Endothelial cell (in vitro differentiated cells): ENCODE measurements at places on chromosomes 2 and 18. TPM values are rescaled to one million over a fixed set of nuclear protein-coding genes. Genes with fewer than 3 reads are reported as not detected.

Gene TMEM163
- total RNA-seq: 150 TPM

Gene B3GNT2
- 53.1 TPM for total RNA-seq

Gene NOL4
- total RNA-seq: 0.67 TPM

Gene SRD5A2
- 0.64 TPM for total RNA-seq

Gene CDH7
- total RNA-seq: 0.44 TPM

Gene RGPD4
- total RNA-seq: not detected

Gene SCTR
- total RNA-seq: not detected

Gene SERPINB10
- total RNA-seq: not detected

Gene DNAH7
- total RNA-seq: 2.6 TPM

Gene XDH
- total RNA-seq: 1.0 TPM

Gene CABLES1
- total RNA-seq: 24.9 TPM

Gene C2orf66
- total RNA-seq: 1.4 TPM

Gene NBEAL1
- 11.6 TPM for total RNA-seq

Gene NEMP2
- total RNA-seq: 8.3 TPM

Gene VWA3B
- total RNA-seq: not detected

DNA sequence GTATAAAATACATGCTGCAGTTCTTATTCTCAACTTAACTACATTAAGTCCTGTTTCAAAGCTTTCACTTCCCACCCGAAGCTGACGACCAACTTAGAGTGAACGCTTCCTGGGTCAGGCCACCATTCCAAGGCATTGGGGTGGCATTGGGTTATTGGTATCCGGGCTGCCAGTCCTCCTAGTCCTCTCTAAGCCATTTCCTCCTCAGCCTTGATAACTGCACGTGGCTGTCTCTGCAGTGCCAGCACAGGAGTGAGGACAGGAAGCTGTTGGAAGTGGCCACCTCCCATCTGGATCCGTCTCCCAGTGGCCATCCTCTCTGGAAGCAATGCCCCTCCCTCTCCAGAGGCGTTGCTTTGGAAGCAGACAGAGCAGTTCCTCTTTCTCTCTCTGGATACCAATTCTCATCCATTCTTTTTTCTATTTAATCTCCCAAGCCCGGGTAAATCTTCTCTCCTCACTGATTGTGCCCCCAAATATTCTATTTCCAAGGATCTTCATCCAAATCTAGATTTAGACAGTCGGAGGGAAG lies 354.7 kb downstream of the EIPR1 start:
- no peaks in the 10 kb centered on the region for H3K4me1 ChIP-seq
- H3K27ac ChIP-seq: no peak overlapping the region
- H3K27me3 ChIP-seq: peaks cover 4% of the 10 kb centered on the region
- peaks cover 3% of the 10 kb centered on the region for H3K36me3 ChIP-seq
- DNase-seq: no peak

DNA sequence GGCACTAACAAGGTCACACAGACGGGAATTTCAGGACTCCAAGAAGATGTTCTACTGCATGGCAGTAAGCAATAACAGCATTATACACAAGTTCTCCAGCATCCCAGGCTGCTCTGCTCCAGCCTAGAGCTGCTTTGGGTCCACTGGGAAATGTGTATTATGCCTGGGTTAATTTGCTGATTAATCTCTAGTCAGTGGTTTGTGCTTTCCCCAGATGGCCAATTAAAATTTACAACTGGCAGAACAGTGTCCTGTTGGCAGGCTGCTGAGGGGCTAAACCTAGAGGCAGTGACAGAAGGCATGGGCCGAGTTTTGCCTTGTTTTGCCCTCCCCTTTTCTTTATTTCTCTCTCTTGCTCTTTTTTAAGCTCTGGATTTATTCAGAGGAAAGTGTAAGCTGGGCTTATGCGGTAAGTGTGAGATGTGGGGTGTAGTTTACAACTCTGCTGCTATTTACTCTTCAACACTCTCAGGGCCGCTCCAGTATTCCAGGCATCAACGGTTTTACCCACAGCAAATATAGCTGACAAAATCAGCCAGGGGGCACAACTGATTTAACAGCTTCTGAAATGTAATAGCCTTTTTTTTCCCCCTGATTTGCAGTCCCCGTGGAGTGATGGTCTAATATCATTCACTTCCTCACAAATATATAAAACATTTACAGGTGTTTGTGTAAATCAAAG lies 348.0 kb downstream of the GPD2 start:
- no peaks in the 10 kb centered on the region for H3K27me3 ChIP-seq
- no peaks in the 10 kb centered on the region for H3K4me1 ChIP-seq
- no peak overlapping the region for H3K27ac ChIP-seq

DNA sequence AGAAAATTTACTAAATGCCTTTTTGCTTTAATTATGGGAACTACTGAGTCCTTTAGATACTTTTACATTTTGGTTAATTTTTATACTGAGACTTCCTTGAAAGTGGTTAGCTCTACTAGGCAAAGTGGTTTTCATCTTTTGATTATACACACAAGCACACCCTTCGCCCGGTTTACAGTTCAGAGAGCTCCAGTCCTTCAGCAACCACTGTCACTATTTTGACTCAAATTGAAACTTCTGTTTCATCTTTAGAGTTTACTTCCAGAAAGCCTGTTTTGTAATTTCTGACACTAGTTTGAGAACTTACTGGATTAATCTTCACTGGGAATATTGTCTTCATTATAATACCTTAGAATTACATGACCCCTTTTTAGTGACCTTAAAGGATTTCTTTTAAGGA lies 140.3 kb upstream of the FOSL2 start:
- no peak overlapping the region for H3K4me3 ChIP-seq
- H3K27ac ChIP-seq: no peak overlapping the region
- DNase-seq: no peak
- peaks cover 2% of the 10 kb centered on the region for H3K27me3 ChIP-seq
- H3K4me1 ChIP-seq: peaks cover 6% of the 10 kb centered on the region
- no peaks in the 10 kb centered on the region for H3K36me3 ChIP-seq

- no peak for DNase-seq
- H3K4me1 ChIP-seq: no peaks in the 10 kb centered on the region
- no peak overlapping the region for H3K27ac ChIP-seq
Measured at GRCh38 chr18:65093346-65093745, 657.5 kb upstream of the CDH7 start.

DNA sequence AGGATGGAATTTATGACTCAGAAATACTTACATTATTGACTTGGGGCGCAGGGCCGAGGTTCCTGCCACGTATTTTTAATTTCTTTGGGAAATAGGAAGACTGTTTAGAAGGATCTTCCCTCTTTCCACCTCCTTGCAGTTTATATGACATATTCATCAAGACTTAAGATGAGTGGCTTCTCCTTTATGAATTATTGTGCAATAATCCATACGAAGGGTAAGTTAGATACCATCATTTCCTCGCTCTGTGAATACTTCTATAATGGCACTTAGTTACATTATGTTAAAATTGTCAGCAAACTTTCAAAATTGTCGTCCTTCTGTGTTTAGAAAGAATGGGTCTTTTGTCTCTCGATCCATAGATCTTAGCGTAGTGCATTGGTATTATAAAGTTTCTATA lies 328.8 kb upstream of the UBE2E3 start:
- DNase-seq: no peak
- no peaks in the 10 kb centered on the region for H3K36me3 ChIP-seq
- H3K27me3 ChIP-seq: peaks cover 1% of the 10 kb centered on the region
- H3K27ac ChIP-seq: no peak overlapping the region

- DNase-seq: no peak
- no peaks in the 10 kb centered on the region for H3K36me3 ChIP-seq
- no peak overlapping the region for H3K27ac ChIP-seq
- no peaks in the 10 kb centered on the region for H3K4me1 ChIP-seq
Measured at GRCh38 chr2:226477221-226478108, 322.2 kb downstream of the IRS1 start.

- no peaks in the 10 kb centered on the region for H3K27me3 ChIP-seq
- H3K4me3 ChIP-seq: no peak overlapping the region
- H3K36me3 ChIP-seq: peaks cover 9% of the 10 kb centered on the region
- no peak overlapping the region for H3K27ac ChIP-seq
Measured at GRCh38 chr2:30159766-30160165, 13.0 kb downstream of the YPEL5 start.

DNA sequence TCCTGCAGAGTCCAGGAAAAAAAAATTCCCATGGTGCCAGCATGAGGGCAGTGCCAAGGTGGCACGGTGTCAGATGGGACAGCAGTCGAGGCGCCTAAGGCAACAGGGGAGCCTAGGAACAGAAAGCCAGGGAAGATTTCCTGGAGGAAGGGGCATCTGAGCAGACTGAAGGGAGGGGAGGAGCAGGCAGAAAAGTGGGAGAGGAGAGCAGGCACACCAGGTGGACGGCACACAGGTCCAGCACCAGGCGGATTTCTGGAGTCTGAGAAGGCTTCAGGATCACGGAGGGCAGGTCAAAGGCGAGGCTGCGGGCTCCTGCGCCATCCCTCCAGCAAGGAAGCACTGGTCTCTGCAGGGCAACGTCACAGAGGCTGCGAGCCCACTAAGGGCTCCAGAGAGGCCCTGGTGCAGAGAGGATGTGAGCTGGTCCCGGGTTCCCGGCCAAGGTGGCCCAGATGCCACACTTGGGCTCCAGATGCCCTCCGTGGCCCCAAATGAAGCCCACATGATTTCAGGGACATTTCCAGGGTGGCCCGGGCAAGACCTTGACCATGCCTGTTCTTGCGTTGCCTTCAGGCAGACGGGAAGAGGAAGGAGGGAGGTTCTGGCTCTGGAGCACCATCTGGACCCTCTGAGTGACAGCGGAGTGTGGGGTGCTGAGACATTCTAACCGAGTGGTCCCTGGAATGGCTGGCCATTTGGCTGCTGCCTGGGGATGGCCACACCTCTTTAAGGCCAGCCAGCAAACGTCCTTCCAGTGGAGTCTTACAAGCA lies 4.1 kb downstream of the HS6ST1 start:
- no peak for DNase-seq
- peaks cover 12% of the 10 kb centered on the region for H3K36me3 ChIP-seq
- peak overlapping the region; percentile 42 for H3K4me3 ChIP-seq
- peaks cover 17% of the 10 kb centered on the region for H3K27me3 ChIP-seq
- no peak overlapping the region for H3K27ac ChIP-seq

- peaks cover 12% of the 10 kb centered on the region for H3K4me1 ChIP-seq
- H3K27ac ChIP-seq: no peak overlapping the region
- no peaks in the 10 kb centered on the region for H3K36me3 ChIP-seq
- H3K4me3 ChIP-seq: no peak overlapping the region
- peaks cover 2% of the 10 kb centered on the region for H3K27me3 ChIP-seq
- DNase-seq: no peak
Measured at GRCh38 chr2:60385648-60386047, 167.8 kb downstream of the BCL11A start.

GRCh38 chr2:150280231-150280630 lies 207.2 kb downstream of the RND3 start:
- H3K27me3 ChIP-seq: peaks cover 2% of the 10 kb centered on the region
- peaks cover 19% of the 10 kb centered on the region for H3K36me3 ChIP-seq
- H3K4me1 ChIP-seq: peaks cover 16% of the 10 kb centered on the region
- H3K4me3 ChIP-seq: no peak overlapping the region
- DNase-seq: no peak

GRCh38 chr2:66781804-66782203 lies 346.9 kb downstream of the MEIS1 start:
- H3K4me3 ChIP-seq: no peak overlapping the region
- H3K27ac ChIP-seq: no peak overlapping the region
- no peaks in the 10 kb centered on the region for H3K27me3 ChIP-seq

GRCh38 chr18:9092665-9093064 lies 9.8 kb upstream of the NDUFV2 start:
- peaks cover 15% of the 10 kb centered on the region for H3K4me1 ChIP-seq
- no peak overlapping the region for H3K27ac ChIP-seq
- DNase-seq: no peak
- no peak overlapping the region for H3K4me3 ChIP-seq

DNA sequence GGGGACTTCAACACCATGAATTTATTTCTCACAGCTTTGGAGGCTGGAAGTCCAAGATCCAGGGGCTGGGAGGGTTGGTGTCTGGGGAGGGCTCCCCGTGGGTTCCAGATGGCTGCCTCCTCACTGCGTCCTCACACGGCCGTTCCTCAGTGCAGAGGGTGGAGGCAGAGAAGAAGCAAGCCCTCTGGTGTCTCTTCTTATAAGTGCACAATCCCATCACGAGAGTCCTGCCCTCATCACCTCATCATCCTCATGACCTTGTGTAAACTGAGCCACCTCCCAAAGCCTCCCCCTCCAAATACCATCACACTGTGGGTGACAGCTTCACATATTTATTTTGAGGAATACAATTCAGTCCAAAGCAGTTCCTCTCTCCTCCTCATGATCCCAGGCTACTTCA lies 26.3 kb downstream of the TMEM163 start:
- no peak for DNase-seq
- peaks cover 3% of the 10 kb centered on the region for H3K36me3 ChIP-seq
- H3K27ac ChIP-seq: no peak overlapping the region
- peaks cover 13% of the 10 kb centered on the region for H3K4me1 ChIP-seq

DNA sequence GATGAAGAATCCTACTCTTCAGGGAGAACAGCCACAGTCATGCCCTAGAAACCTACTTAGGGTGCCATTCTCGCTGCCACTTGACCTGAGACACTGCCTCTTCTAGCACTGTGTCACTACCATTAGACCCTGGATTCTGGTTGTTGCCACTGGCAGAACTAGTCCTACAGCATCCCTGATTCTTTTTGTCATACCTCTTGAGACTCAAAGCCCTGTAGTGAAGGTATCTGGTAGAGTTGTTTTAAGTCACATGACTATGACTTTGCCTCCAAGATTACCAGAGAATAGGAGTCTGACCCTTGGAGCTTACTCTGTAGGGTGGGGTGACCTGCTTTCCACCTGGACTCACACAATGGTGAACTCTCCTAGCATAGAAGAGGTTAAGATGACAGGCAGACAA lies 296.7 kb downstream of the TNS1 start:
- peaks cover 5% of the 10 kb centered on the region for H3K27me3 ChIP-seq
- DNase-seq: no peak
- H3K36me3 ChIP-seq: no peaks in the 10 kb centered on the region
- H3K27ac ChIP-seq: no peak overlapping the region

- DNase-seq: no peak
- H3K4me3 ChIP-seq: no peak overlapping the region
- H3K27ac ChIP-seq: no peak overlapping the region
- H3K27me3 ChIP-seq: peaks cover 9% of the 10 kb centered on the region
Measured at GRCh38 chr2:222054813-222055212, 244.0 kb downstream of the PAX3 start.

GRCh38 chr2:159399716-159400415 lies 113.4 kb upstream of the WDSUB1 start:
- no peak overlapping the region for H3K27ac ChIP-seq
- H3K4me1 ChIP-seq: no peaks in the 10 kb centered on the region
- no peaks in the 10 kb centered on the region for H3K36me3 ChIP-seq
- no peaks in the 10 kb centered on the region for H3K27me3 ChIP-seq
- H3K4me3 ChIP-seq: no peak overlapping the region

- H3K4me3 ChIP-seq: no peak overlapping the region
- no peaks in the 10 kb centered on the region for H3K27me3 ChIP-seq
- H3K36me3 ChIP-seq: no peaks in the 10 kb centered on the region
- H3K4me1 ChIP-seq: peaks cover 3% of the 10 kb centered on the region
- no peak for DNase-seq
Measured at GRCh38 chr2:136894007-136894634, 128.8 kb downstream of the THSD7B start.
